ENCODE measurements at places on chromosomes 6 and 20.

- no peak for DNase-seq
Observed at GRCh38 chr6:70124882-70125545, 177.9 kb downstream of the COL9A1 start.

GRCh38 chr6:108799791-108800190, 48.4 kb upstream of the ARMC2 start:
- DNase-seq: no peak

GRCh38 chr6:16804546-16805242, 43.4 kb upstream of the ATXN1 start:
- no peak for DNase-seq

GRCh38 chr6:33205191-33206026, 954 bp downstream of the HSD17B8 start:
- DNase-seq: no peak

DNA sequence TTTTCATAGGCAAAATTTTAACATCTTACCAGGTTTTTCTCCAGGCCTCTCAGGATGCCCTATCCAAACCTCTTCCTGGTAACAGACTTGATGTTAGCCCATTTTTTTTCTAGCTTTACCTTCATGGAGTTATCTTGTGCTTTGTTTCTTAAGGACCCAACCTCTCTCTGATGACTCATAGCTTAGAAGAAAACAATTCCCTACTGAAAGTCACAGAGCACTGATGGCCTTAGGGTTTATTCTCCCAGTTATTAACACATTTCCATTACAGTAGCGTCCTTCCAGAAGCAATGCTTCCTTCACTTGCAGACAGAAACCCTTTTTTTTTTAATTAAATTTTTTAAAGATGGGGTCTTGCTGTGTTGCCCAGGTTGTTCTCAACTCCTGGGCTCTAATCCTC, 79.4 kb downstream of the IYD start:
- DNase-seq: no peak

DNA sequence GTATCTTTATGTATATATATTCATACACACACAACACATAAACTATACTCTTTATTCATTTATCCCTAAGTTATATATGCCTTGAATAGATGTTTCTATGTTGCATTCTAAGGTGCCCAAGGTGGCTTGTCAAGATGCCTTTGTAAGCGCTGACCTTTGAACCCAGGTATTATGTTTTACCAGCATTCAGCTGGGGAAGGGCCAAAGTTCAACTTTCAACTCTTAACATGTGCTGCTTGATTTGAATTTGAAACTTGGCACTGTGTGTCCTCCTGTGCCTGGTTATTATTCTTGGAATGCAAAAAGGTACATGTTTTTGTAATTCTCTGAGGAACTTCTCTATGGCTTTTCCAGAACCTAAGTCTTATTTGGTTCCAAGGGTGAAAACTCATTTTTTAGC, 146.5 kb downstream of the EDN1 start:
- no peak for DNase-seq

DNA sequence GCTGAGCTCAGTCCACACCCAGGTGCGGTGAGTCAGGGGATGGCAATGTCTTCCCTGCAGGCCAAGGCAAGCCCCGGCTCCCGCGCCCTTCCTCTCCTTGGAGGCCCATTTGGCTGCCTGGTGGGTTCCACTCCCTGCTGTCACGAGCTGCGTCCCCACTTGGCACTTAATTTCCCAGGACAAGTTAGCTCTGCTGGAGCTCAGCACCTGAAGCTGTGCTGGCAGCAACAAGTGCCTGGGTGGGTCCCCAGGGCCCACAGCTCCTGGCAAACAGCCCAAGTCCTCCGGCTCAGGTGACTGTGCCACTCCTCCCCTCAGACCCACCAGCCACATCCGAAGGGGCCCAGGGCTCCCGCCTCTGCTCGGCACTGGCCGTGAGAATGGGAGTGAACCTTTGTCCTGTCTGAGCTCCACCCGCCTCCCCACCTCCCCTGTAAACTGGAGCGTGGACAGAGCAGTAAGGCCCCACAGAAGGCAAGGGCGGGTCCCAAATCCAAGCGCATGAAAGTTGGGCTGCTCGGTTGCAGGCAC, 16.9 kb downstream of the LAMA5 start:
- no peak for DNase-seq

- DNase-seq: no peak
Observed at GRCh38 chr20:4011226-4011975, 4.0 kb downstream of the RNF24 start.

GRCh38 chr6:150730801-150731457, 131.2 kb downstream of the PLEKHG1 start:
- DNase-seq: no peak

DNA sequence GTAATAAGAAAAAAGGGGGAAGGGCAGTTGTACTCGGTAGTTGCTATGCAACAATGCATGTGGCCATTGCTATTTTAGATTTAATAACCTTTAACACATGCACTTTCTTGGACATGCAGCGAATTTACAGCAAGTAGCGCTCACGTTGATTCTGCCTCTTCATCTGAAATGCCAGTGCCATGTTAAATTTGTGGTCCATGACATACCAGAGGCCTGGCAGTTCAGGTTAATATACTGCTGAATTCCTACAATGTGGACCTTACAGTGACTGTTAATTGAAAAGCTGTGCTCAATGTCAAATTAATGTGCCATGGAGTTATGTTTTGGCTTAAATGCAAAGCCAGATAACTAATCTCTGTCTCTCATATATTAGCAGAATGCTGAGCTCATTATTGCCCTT, 699.7 kb downstream of the DOK5 start:
- DNase-seq: no peak

GRCh38 chr6:3943331-3943765, 94.2 kb downstream of the FAM50B start:
- no peak for DNase-seq

DNA sequence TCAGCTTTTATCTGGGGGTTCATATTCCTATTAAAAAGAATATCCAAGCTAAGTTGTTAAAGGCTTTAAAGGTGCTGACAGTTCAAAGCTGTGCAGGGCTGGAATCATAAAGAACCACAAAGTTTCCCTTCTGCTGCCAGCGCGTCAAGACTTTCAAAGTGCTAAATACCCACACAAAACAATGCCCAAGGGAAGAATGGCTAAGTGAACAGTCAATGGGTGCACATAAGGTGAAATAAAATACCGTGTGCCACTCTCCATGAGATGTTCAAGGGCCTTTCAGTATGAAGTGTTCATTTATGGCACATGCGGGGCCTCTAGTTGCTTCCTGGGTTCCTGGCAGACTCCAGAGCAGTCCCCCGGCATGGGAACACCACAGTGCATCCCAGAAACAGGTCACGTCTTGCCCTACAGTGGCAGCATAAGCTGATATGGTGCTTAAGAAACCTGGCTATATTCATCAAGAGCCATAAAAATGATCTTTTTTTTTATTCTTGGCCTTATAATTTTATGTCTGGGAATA, 14.1 kb downstream of the TXNDC5 start:
- no peak for DNase-seq

GRCh38 chr6:68226460-68226859, 408.6 kb upstream of the ADGRB3 start:
- DNase-seq: no peak

- DNase-seq: no peak
Observed at GRCh38 chr20:44856856-44857448, 28.6 kb upstream of the YWHAB start.

GRCh38 chr6:43180985-43181384, 1.0 kb upstream of the CUL9 start:
- no peak for DNase-seq

Data from NCI-H1930 (cell line).